Mesothelial cell of epicardium (in vitro differentiated cells): ENCODE measurements at places on chromosomes 1 and 21.

DNA sequence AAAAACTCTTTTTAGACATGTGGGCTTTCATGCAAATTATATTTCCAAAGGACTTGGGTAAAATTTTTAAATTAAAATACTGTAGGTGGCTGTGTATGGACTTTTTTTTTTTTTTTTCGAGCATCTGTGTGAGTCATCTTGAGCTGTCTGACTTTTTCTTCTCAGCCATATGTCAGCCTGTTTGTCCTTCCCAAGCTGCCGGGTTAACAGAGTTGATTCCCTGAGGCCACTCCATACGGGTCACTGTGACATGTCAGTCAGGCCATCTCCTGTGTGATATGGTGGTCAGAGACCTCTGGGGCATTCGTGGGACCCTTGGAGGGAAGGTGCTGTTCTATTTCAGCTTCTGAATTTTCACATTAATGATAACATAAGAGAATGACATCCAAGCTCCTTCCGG lies 148.3 kb downstream of the KCNJ6 start:
- no peak for DNase-seq
- no peaks in the 10 kb centered on the region for H3K36me3 ChIP-seq
- no peak overlapping the region for H3K27ac ChIP-seq
- peaks cover 4% of the 10 kb centered on the region for H3K4me1 ChIP-seq
- H3K4me3 ChIP-seq = no peak overlapping the region

DNA sequence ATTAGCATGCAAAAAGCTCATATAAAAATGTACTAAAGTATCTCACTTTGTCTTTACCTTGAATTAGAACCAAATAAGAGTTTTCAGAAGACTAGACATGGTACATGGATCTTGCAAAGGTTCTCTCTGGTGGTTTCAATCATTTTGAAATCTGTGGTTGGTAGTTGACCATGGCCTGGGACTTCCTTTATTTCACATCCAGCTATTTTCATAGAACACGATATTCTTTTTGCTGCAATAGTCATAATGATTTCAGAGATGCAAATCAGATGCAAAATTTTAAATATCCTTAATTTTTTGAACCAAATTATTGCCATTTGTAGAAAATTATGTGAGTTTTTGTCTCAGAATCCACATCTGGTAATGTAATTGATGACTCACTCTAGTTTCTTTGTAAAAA lies 375.1 kb upstream of the ZP4 start:
- no peak for DNase-seq
- no peak overlapping the region for H3K27ac ChIP-seq
- no peaks in the 10 kb centered on the region for H3K36me3 ChIP-seq
- no peaks in the 10 kb centered on the region for H3K4me1 ChIP-seq
- H3K27me3 ChIP-seq = no peaks in the 10 kb centered on the region

DNA sequence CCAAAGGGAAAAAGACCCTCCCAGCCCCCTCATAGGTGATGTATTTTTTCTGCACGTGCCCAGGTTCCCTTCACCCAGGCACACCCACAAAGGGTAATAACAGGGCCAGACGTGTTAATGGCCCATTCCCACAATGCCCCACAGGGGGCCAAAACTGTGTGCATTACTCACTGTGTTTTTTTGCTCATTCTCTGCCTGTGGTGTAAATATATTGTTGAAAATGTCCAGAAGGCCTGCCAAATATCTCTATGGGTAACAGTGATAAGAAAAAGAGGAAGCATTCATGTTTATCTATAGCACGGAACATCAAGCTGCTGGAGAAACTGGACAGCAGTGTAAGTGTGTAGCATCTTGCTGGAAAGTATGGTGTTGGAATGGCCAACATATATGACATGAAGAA lies 21.9 kb downstream of the RHEX start:
- no peaks in the 10 kb centered on the region for H3K4me1 ChIP-seq
- no peak overlapping the region for H3K4me3 ChIP-seq
- H3K36me3 ChIP-seq = no peaks in the 10 kb centered on the region
- peaks cover 21% of the 10 kb centered on the region for H3K27me3 ChIP-seq
- DNase-seq = no peak
- H3K27ac ChIP-seq = no peak overlapping the region

- no peak for DNase-seq
- no peak overlapping the region for H3K27ac ChIP-seq
- peaks cover 18% of the 10 kb centered on the region for H3K36me3 ChIP-seq
- no peaks in the 10 kb centered on the region for H3K4me1 ChIP-seq
Observed at GRCh38 chr1:20974069-20974468, 187.0 kb upstream of the HP1BP3 start.

GRCh38 chr1:18322368-18323032 lies 158.2 kb upstream of the KLHDC7A start:
- H3K4me3 ChIP-seq = no peak overlapping the region
- H3K36me3 ChIP-seq = no peaks in the 10 kb centered on the region
- no peak overlapping the region for H3K27ac ChIP-seq
- H3K4me1 ChIP-seq = peaks cover 4% of the 10 kb centered on the region

GRCh38 chr21:44762221-44763049 lies 39.2 kb downstream of the UBE2G2 start:
- no peaks in the 10 kb centered on the region for H3K27me3 ChIP-seq
- H3K36me3 ChIP-seq = no peaks in the 10 kb centered on the region

- DNase-seq = no peak
- H3K36me3 ChIP-seq = peaks cover 8% of the 10 kb centered on the region
- H3K27me3 ChIP-seq = no peaks in the 10 kb centered on the region
- peak overlapping the region; percentile 91 for H3K4me3 ChIP-seq
- peak overlapping the region; percentile 100 for H3K27ac ChIP-seq
- peaks cover 32% of the 10 kb centered on the region for H3K4me1 ChIP-seq
Observed at GRCh38 chr1:179883040-179883744, 1.1 kb downstream of the TOR1AIP1 start.

- H3K36me3 ChIP-seq = peaks cover 18% of the 10 kb centered on the region
- peaks cover 2% of the 10 kb centered on the region for H3K27me3 ChIP-seq
- H3K4me3 ChIP-seq = peak overlapping the region; percentile 98
- peaks cover 22% of the 10 kb centered on the region for H3K4me1 ChIP-seq
- DNase-seq = no peak
Observed at GRCh38 chr1:151165281-151165737, 393 bp downstream of the LYSMD1 start.

- H3K4me3 ChIP-seq = peak overlapping the region; percentile 36
- H3K27me3 ChIP-seq = no peaks in the 10 kb centered on the region
- H3K36me3 ChIP-seq = peaks cover 16% of the 10 kb centered on the region
- DNase-seq = no peak
- peak overlapping the region; percentile 88 for H3K27ac ChIP-seq
Observed at GRCh38 chr1:230864441-230864840, 3.9 kb downstream of the C1orf198 start.

DNA sequence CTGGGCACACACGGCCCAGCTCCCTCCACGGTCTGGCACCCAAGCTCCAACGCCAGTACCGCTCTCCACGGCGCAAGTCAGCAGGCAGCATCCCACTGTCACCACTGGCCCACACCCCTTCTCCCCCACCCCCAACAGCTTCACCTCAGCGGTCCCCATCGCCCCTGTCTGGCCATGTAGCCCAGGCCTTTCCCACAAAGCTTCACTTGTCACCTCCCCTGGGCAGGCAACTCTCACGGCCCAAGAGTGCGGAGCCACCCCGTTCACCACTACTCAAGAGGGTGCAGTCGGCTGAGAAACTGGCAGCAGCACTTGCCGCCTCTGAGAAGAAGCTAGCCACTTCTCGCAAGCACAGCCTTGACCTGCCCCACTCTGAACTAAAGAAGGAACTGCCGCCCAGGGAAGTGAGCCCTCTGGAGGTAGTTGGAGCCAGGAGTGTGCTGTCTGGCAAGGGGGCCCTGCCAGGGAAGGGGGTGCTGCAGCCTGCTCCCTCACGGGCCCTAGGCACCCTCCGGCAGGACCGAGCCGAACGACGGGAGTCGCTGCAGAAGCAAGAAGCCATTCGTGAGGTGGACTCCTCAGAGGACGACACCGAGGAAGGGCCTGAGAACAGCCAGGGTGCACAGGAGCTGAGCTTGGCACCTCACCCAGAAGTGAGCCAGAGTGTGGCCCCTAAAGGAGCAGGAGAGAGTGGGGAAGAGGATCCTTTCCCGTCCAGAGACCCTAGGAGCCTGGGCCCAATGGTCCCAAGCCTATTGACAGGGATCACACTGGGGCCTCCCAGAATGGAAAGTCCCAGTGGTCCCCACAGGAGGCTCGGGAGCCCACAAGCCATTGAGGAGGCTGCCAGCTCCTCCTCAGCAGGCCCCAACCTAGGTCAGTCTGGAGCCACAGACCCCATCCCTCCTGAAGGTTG lies 97.6 kb downstream of the PIK3R3 start:
- H3K4me3 ChIP-seq = no peak overlapping the region
- H3K27me3 ChIP-seq = no peaks in the 10 kb centered on the region
- DNase-seq = no peak
- peaks cover 4% of the 10 kb centered on the region for H3K36me3 ChIP-seq
- no peaks in the 10 kb centered on the region for H3K4me1 ChIP-seq
- H3K27ac ChIP-seq = no peak overlapping the region

- H3K4me1 ChIP-seq = peaks cover 7% of the 10 kb centered on the region
- H3K4me3 ChIP-seq = no peak overlapping the region
- peaks cover 39% of the 10 kb centered on the region for H3K27me3 ChIP-seq
Observed at GRCh38 chr1:236289492-236290131, 7.9 kb upstream of the ERO1B start.

DNA sequence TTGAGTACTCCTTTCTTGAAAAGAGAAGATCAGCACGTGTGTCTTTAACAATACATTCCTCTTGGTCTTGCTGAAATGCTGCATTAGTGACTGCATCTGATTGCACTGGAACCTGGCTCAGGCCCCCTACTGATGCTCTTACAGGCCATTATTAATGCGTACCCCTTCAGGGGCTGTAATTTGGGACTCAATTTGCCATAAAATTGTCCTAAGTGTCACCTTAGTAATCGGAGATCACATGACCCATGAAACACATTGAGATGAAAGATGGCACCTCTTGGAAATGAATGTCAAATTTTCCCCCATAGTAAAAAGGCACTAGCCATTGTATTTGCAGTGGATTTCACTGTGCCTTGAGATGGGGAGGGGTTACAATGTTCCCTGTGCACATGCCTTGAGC lies 563.3 kb downstream of the KIF26B start:
- no peaks in the 10 kb centered on the region for H3K36me3 ChIP-seq
- no peaks in the 10 kb centered on the region for H3K27me3 ChIP-seq
- H3K4me1 ChIP-seq = no peaks in the 10 kb centered on the region
- no peak overlapping the region for H3K27ac ChIP-seq

GRCh38 chr21:45029948-45030681 lies 44.3 kb upstream of the ADARB1 start:
- H3K36me3 ChIP-seq = peaks cover under 1% of the 10 kb centered on the region
- DNase-seq = no peak
- H3K4me3 ChIP-seq = no peak overlapping the region
- peaks cover 39% of the 10 kb centered on the region for H3K4me1 ChIP-seq

GRCh38 chr1:211939876-211940468 lies 95.4 kb downstream of the INTS7 start:
- H3K36me3 ChIP-seq = peaks cover 24% of the 10 kb centered on the region
- DNase-seq = no peak
- peaks cover 4% of the 10 kb centered on the region for H3K4me1 ChIP-seq
- no peak overlapping the region for H3K4me3 ChIP-seq

GRCh38 chr1:178047403-178048093 lies 46.4 kb upstream of the RASAL2 start:
- peaks cover 5% of the 10 kb centered on the region for H3K4me1 ChIP-seq
- H3K4me3 ChIP-seq = no peak overlapping the region
- no peak for DNase-seq

DNA sequence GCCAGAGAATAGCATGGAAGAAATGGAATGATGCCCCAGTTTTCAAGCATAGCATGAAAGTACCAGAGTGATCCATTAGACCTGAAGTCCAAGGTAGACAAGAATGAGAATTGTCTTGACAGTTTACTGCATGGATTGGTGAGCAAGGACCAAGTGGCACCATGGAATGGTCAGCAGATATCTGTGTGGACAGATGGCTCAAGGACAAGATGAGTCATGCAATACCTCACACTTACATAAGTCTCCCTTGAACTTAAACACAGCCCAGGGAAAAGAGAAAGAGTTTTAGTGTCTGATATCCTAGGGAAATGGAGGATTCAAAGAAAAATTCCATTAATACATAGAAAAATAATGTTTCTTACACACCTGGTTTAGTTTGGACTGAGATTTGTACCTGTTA lies 195.2 kb downstream of the MRPL39 start:
- no peaks in the 10 kb centered on the region for H3K36me3 ChIP-seq
- H3K27ac ChIP-seq = no peak overlapping the region
- no peak for DNase-seq
- H3K27me3 ChIP-seq = peaks cover 7% of the 10 kb centered on the region
- H3K4me3 ChIP-seq = no peak overlapping the region
- H3K4me1 ChIP-seq = no peaks in the 10 kb centered on the region

- H3K4me3 ChIP-seq = no peak overlapping the region
- no peak overlapping the region for H3K27ac ChIP-seq
- no peaks in the 10 kb centered on the region for H3K27me3 ChIP-seq
Observed at GRCh38 chr1:189821833-189822232, 655.8 kb downstream of the BRINP3 start.

- H3K27me3 ChIP-seq = peaks cover 37% of the 10 kb centered on the region
- H3K36me3 ChIP-seq = no peaks in the 10 kb centered on the region
- DNase-seq = no peak
- H3K4me1 ChIP-seq = no peaks in the 10 kb centered on the region
- H3K27ac ChIP-seq = no peak overlapping the region
- H3K4me3 ChIP-seq = no peak overlapping the region
Observed at GRCh38 chr1:17805869-17806684, 50.9 kb downstream of the ACTL8 start.

DNA sequence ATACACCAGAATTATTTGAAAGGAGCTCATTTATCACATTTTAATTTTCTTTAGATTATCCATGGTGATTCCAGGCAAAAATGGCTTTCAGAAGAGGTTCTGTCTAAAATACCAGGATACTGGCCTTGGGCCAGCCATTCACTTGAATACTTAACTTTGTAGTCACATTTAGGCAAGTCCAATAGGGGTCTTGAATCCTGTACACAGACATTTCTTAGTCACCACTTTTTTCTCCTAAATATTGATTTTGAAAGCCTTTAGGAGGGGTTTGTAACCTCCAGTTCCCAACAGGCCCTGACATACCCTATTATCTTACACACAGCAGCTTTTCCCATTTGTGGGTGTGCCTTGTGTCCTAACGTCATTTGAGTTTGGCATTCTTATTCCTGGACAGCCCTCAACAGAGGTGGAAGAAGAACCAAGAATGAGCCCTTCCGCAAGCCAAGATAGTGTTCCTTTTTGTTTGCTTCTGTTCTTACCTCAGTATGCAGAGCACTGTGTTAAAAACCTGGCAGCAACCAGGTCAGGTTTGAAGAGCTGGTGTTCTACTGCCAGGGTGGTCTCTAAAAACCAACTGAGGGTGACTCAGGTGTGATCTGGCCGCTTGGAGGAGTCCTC lies 19.5 kb downstream of the MAP3K7CL start:
- no peaks in the 10 kb centered on the region for H3K36me3 ChIP-seq
- no peak for DNase-seq
- H3K27me3 ChIP-seq = no peaks in the 10 kb centered on the region
- peaks cover 21% of the 10 kb centered on the region for H3K4me1 ChIP-seq
- no peak overlapping the region for H3K27ac ChIP-seq

- no peak for DNase-seq
- H3K4me1 ChIP-seq = peaks cover 28% of the 10 kb centered on the region
- peaks cover 7% of the 10 kb centered on the region for H3K36me3 ChIP-seq
- no peaks in the 10 kb centered on the region for H3K27me3 ChIP-seq
- peak overlapping the region; percentile 86 for H3K27ac ChIP-seq
Observed at GRCh38 chr21:33300701-33301631, 23.8 kb upstream of the IFNAR1 start.

- H3K27me3 ChIP-seq = no peaks in the 10 kb centered on the region
- H3K27ac ChIP-seq = no peak overlapping the region
- no peaks in the 10 kb centered on the region for H3K4me1 ChIP-seq
Observed at GRCh38 chr1:247089616-247090375, 11.2 kb upstream of the ZNF670 start.

GRCh38 chr21:41711416-41712007 lies 55.3 kb downstream of the RIPK4 start:
- peak overlapping the region; percentile 83 for H3K27ac ChIP-seq
- no peak for DNase-seq
- H3K36me3 ChIP-seq = no peaks in the 10 kb centered on the region
- peaks cover 2% of the 10 kb centered on the region for H3K27me3 ChIP-seq
